ENCODE measurements at places on chromosomes 7 and 10.

DNA sequence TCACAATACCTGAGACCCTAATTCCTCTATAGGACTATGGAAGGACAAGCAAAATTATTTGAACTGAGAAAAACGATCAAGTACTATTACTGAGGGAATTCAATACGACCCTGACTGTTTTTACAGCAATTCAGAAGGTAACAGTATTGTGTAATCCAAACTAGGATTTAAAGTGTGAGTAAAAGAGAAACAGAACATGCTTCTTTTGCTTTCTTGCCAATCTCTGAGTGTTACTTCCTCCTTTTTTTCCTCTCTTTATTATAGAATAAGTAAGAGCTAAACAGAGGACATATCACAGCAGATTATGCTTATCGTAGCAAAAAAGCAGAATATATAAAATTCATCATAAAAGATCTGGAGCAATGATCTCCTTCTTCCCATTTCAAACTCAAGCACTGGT is 292.1 kb downstream of the THSD7A start:
- no peak for DNase-seq

GRCh38 chr10:78849115-78849514 is 219.7 kb upstream of the ZMIZ1 start:
- DNase-seq: no peak

GRCh38 chr7:92448205-92448747 is 994 bp downstream of the GATAD1 start:
- DNase-seq: peak; percentile 36

DNA sequence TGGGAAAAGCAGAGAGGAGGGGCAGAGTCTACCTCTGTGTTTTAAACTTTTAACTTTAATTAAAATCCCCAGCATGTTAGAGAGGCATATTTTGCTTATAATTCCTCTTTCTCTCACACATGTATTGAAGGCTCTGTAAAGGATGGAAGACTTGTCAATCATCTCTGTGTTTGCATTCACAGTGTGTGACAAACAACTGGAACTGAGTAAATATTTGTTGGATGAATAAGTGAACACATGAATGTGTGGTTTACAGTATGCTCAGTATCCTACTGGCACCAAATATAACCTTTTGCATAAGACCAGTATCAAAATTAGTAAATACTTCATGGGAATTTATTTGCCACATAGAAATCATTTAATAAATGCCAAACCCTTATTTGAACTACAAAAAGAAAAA is 829.0 kb downstream of the GRID1 start:
- no peak for DNase-seq

Data from NCI-H460 (cell line).